ENCODE measurements at places on chromosomes 5 and 9.

GRCh38 chr5:174239718-174240117 is 194.2 kb downstream of the NSG2 start:
- ATAC-seq: no peak

DNA sequence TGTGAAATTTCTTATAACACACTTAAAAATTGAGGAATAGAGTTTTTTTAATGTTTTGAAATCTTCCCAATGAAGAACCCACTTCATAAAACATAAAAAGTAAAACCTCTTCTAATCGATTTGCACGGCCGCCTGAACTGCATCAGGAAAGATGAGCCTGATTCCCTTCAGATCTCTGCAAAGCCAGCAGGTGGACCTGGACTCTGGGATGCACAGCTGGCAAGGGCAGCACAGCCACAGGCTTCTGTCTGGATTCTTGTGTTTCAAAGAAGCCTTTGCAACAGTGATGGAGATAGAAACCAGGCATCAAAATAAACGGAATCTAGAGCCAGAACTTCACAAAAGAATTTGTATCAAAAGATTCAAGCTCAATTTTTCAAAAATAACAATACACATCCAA is 36.0 kb upstream of the SPATA31C2 start:
- ATAC-seq: no peak

GRCh38 chr9:128818839-128819715 is 777 bp downstream of the ENDOG start:
- peak; percentile 41 for ATAC-seq

GRCh38 chr5:96315431-96315830 is 117.6 kb downstream of the PCSK1 start:
- ATAC-seq: no peak

DNA sequence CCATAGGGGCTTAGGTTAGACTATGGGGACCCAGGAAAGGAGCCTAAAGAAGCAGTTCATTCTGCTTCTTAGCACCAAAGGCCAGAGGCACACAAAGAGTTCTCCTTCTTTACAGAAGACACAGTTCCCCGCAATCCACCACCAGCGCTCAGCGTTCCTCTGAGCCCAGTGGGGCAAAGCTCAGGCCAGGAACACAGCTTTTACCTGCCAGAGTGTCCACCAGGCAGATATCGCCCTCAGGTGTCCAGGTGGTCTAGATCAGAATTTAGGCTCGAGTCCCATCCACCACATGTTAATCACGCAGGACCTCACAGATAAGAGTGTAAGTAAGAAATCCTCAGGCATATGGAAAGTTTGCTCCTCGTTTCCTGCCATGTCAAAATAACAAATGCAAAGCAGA is 53.0 kb downstream of the UBE2QL1 start:
- ATAC-seq: no peak

- ATAC-seq: no peak
These were observed 163.2 kb downstream of the CACNA1B start for GRCh38 chr9:138040446-138041430.

DNA sequence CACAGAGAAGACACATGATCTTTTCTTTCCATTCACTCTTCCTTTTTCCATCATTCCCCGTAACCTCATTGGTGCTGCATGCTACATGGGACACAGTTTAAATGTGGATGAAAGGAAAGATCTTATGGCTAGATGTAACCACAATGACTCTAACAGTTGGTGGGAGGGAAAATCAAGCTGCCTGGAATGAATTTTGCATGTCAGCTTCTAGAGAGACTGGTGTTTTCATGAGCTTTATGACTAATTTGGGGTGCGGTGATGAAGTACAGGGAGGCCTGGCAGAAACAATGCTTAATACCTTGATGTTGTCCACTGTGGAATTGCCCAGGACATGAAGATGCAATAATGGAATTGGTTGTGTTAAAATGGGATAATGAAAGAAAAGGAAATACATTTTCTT is 55.9 kb upstream of the MYO10 start:
- ATAC-seq: no peak

- no peak for ATAC-seq
These were observed 3.3 kb downstream of the PPIC start for GRCh38 chr5:123033157-123033671.

- ATAC-seq: no peak
These were observed 6.8 kb downstream of the TRIM7 start for GRCh38 chr5:181198106-181198685.

- ATAC-seq: peak; percentile 71
These were observed 91.9 kb downstream of the MARCHF3 start for GRCh38 chr5:126938466-126938865.

- ATAC-seq: no peak
These were observed 850 bp downstream of the RRAGA start for GRCh38 chr9:19049917-19050636.

DNA sequence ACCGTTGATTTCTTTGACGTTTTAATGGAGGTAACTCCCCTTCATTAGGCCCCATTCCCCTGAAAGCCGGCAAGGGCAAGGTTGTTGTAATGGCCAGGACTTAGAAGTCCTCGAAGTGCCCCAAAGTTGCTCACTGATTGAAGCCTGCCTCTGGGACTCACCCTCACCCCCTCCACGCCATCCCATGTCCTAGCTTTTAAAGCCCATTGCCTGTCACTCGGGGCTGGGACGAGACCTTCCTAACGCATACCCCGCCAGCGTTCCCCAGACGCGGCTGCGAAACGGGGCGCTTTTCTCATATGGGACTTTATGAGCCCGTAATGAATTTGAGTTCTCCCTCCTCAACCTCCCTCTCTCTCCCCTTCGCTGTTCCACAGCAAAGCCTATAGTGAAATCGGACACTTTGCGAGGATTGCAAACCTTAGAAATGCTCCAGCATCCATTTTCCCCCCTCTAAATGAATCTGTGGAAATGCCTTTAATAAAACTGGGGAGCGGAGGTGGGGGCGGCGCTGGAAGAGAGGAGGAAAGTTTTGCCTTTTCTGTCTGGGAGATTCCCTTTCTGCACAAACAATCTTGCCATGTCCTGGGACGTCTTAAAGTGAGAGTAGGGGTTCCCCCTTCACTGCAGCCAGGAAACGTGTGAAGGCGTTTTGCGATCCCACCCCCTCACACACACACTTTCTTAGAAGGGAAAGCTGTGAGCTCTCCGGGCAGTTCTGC is 1.5 kb downstream of the PAPPA start:
- no peak for ATAC-seq

GRCh38 chr9:134374301-134375010 is 48.2 kb downstream of the RXRA start:
- peak; percentile 5 for ATAC-seq

DNA sequence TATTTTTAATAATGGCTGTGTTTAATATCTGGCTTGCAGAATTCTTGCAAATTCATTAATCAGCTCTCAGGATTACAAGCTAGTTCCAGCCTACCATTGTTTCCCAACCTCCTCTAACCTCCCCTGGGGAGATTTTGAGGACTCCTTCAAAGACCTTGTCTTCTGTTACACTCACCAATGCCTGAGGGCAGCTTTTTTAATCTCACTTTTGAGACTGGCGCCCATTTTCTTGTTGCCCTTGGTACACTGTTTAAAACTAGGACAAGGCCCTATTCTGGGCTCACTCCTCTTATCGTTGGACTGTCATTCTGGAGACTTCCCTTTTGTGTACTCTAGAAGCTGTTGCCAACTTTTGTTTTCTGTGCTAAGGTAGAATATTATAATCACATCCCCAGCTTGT is 13.6 kb upstream of the EQTN start:
- no peak for ATAC-seq

- peak; percentile 91 for ATAC-seq
These were observed 74.4 kb downstream of the NRG2 start for GRCh38 chr5:139968547-139969261.

DNA sequence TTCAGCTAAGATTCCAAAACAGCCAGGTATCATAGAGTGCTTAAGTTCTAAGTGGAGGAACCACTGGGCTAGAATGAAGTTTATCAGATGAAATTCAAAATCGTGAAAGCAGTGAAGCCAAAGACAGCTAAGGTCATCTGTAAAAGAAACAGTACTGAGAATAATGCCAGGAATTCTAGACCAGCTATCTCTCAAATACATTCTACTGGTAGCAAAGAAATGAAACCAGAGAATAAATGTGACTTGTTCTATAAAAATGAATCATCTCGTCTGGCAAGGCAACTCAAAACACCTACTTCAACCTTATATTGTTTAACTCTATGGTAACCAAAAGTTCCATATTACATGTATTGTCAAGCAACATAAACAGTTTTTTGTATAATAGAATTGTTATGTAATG is 51.3 kb upstream of the RGMB start:
- no peak for ATAC-seq

DNA sequence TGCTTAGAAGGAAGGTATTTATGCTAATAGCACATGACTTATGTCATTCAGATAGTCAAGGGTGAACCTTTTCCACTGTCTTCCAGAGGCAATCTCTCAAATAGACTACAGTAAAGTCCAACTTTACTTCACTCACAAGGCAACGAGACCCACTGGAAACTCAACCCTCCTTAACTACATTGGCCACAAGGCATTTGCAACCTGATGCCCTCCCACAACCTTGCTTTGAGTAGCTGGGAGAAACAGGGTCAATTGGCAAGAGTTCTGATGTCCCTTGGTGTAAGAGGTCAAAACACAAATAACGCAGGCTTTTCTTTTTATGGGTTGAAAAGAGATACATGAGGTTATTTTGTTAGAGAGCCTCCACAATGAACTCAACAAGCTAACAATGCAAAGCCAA is 6.1 kb downstream of the GAS1 start:
- ATAC-seq: no peak

DNA sequence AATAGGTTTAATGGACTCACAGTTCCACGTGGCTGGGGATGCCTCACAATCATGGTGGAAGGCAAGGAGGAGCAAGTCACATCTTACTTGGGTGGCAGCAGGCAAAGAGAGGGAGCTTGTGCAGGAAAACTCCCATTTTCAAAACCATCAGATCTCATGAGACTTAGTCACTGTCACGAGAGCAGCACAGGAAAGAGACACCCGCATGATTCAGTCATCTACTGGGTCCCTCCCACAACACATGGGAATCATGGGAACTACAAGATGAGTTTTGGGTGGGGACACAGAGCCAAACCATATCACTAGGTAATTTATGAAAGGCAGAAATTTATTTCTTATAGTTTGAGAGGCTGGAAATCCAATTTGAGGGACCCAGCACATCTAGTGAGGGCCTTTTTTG is 40.0 kb downstream of the MTREX start:
- no peak for ATAC-seq

DNA sequence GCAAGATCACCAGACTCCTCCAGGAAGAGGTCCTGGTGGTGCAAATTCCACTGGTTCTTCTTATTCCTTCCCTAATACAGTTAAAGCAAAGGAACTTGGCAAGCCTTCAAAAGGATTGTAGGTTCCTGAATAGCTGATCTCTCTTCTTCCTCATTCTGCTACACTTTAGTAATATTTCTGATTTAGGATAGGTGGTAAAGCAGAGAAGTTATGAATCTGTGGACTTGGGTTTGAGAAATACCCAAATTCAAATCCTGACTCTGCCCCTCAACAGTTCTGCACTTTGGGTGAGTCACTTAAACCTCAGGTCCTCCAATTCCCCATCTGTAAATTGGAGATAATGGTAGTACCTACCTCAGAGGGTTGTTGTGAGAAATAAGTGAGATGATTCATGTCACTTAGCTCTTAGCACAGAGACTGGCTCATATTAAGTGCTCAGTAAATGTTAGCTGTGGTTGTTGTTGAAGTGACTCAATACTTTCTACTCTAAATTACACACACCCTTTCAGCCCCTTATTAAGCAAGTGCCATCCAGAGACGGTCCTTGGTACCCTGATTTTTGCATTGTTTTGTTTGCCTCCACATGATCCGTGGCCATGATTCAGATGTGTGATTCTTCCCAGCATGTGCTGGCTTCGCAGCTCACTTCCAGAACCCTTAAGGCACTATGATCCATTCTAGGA is 5.2 kb downstream of the SH3RF2 start:
- ATAC-seq: no peak

- no peak for ATAC-seq
These were observed 62.2 kb upstream of the IL33 start for GRCh38 chr9:6153425-6153824.

DNA sequence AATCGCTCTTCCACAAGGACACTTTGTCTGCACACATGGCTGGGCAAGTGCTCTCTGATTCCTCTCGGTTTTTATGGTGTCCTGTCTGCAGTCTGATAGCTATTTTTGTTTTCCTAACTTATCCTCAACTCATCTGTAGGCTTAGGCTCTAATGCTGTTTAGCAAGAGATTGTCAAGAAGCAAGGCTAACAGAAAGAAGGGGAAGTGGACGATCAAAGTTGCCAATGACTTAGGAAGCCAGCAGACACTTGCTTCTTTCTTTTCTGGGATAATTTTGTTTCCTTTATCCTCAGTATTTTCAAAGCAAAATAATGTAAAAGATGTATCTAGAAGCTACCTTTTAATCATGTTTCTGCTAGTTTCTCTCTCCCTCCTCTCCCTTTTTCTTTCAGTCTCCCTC is 130.7 kb downstream of the PRKACG start:
- no peak for ATAC-seq

DNA sequence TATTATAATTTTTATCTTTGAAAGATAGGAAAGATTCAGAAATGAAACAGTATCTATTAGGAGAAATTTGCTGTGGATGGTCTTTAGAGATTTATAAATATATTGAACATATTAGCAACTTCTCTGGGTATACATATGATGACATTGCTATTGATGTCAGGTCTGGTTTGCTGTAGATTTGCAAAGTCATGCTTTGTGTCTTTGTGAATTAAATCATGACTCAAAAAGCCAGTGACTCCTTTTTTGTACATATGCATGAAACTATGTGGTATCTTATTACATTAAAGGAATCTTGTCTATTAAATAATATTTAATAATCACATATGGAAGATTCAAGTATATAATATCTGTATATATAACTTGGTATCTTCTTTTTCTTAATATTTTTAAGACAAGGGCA is 141.9 kb downstream of the ST8SIA4 start:
- no peak for ATAC-seq

- no peak for ATAC-seq
These were observed 428.0 kb downstream of the PSAT1 start for GRCh38 chr9:78724896-78725295.

GRCh38 chr5:172466062-172466461 is 11.7 kb upstream of the SH3PXD2B start:
- ATAC-seq: no peak

- no peak for ATAC-seq
These were observed 94.3 kb downstream of the ZNF354C start for GRCh38 chr5:179154346-179154990.

DNA sequence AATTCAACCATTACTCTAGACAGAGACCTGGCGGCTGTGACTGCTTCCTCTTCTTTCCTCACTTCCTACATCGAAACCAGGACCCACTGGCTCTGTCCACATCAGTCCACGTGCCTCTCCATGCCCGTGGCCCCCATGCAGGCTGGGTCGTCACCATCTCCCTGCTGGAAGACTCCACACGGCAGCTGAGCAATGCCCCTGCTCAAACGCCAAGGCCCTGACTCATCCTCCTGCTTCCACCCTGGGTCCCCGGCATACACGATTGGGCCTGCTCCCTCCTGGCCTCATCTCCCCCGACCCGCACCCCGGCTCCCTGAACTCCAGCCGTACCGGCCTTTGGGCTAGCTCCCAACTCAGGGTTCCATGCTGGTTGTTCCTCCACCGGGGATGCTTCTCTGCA is 67.2 kb upstream of the IER5L start:
- ATAC-seq: no peak

Data from gastroesophageal sphincter (tissue), 4 donors.